ENCODE measurements at places on chromosomes 16 and 17.

DNA sequence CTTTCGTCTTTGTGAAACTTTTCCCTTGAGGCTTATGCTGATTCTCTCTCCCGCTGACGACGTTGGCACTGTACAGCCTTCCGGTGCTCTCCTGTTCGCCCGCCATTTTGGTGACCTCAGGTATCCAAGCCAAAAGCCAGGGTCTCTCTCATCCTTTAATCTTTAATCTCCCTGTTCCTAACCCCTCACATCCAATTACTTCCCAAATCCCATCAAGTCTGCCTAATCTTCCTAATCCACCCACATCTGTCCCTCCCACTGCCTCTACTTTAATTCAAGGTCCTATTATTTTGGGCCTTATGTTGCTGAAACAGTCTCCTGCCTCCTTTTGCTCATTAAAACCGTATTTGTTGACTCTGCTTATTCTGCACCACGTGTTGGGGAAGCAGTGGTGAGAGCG, 7.3 kb downstream of the WRAP53 start:
- no peak for DNase-seq

GRCh38 chr17:80986816-80987475, 4.7 kb upstream of the CHMP6 start:
- DNase-seq, result no peak

- DNase-seq, result no peak
These were observed 19.7 kb downstream of the CIITA start for GRCh38 chr16:10896723-10897122.

DNA sequence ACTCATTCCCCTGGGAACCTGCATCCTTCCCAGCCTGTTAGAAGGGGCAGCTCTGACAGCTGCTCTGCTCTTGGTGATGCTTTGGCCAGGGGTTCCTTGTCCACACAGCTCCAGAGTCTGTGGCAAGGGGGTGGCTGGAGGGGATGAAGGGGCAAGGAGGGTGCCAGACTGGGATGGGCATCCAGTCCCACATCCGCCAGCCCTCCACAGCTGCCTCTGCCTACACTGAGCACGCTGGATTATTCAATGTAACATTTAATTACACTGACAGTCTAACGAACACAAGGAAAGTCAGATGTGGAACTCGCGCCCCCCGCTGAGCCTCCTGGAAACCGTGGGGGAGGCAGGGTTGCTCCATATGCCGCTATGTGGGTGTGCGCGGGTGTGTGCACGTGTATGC, 101.1 kb downstream of the C16orf78 start:
- DNase-seq, result no peak

DNA sequence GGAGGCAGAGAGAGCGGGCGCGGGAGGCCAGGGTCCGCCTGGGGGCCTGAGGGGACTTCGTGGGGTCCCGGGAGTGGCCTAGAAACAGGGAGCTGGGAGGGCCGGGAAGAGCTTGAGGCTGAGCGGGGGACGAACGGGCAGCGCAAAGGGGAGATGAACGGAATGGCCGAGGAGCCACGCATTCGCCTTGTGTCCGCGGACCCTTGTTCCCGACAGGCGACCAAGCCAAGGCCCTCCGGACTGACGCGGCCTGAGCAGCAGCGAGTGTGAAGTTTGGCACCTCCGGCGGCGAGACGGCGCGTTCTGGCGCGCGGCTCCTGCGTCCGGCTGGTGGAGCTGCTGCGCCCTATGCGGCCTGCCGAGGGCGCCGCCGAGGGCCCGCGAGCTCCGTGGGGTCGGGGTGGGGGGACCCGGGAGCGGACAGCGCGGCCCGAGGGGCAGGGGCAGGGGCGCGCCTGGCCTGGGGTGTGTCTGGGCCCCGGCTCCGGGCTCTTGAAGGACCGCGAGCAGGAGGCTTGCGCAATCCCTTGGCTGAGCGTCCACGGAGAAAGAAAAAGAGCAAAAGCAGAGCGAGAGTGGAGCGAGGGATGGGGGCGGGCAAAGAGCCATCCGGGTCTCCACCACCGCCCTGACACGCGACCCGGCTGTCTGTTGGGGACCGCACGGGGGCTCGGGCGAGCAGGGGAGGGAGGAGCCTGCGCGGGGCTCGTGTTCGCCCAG, 1.2 kb upstream of the CBX4 start:
- DNase-seq, result peak; percentile 28

DNA sequence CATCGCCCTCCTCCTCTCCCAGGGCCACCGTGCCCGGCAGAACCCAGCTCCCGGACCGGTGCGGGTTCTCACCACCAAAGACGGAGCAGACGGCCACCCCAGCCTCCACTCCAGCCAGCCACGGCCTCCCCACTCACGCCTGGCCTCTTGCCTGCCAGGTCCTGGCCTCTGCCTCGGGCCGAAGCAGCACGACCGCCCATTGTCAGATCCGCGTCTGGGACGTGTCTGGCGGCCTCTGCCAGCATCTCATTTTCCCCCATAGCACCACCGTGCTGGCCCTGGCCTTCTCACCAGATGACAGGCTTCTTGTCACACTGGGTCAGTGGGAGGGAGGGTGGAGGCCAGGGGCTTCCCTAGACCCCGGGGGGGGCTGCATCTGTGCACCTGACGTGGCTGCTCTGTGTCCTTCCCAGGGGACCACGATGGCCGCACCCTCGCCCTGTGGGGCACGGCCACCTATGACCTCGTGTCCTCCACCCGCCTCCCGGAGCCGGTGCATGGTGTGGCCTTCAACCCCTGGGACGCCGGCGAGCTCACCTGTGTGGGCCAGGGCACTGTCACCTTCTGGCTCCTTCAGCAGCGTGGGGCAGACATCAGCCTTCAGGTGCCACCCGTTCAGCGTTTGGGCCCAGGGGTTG, 6.6 kb upstream of the RHOT2 start:
- DNase-seq, result no peak

- DNase-seq, result no peak
These were observed 4.9 kb upstream of the HIGD1B start for GRCh38 chr17:44842748-44843147.

- DNase-seq, result peak; percentile 1
These were observed 143.7 kb downstream of the ABCC12 start for GRCh38 chr16:48011878-48012658.

DNA sequence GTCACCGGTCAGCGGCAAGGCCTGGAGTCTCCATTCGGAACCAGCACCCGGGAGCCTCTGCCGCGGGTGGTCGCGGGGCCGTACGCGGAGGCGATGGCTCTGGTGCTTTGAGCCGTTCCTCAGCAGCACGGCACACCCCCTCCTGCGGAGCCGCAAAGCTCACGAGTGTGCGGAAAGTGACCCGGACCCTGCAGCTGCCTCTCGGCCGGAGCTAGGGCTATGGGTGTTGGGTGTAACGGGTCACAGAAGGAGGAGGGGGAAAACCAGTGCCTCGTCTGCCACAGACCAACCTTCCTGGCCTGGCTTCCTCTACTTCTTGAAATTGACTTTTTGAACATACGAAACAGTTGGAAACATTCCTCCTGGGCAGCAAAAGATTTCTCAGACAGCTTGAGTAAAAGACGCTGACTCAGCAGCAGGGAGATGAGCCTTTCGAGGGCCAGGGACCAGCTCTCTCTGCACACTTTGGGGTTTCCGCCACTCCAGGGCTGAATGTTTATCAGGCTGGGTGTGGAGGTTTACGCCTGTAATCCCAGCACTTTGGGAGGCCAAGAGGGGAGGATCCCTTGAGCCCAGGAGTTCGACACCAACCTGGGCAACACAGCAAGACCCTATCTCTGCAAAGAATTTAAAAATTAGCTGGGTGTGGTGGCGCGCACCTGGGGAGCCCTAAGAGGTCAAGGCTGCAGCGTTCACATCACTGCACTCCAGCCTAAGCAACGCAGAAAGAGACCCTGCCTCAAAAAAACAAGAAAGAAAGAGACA, 26.4 kb upstream of the PITPNA start:
- DNase-seq, result peak; percentile 20

DNA sequence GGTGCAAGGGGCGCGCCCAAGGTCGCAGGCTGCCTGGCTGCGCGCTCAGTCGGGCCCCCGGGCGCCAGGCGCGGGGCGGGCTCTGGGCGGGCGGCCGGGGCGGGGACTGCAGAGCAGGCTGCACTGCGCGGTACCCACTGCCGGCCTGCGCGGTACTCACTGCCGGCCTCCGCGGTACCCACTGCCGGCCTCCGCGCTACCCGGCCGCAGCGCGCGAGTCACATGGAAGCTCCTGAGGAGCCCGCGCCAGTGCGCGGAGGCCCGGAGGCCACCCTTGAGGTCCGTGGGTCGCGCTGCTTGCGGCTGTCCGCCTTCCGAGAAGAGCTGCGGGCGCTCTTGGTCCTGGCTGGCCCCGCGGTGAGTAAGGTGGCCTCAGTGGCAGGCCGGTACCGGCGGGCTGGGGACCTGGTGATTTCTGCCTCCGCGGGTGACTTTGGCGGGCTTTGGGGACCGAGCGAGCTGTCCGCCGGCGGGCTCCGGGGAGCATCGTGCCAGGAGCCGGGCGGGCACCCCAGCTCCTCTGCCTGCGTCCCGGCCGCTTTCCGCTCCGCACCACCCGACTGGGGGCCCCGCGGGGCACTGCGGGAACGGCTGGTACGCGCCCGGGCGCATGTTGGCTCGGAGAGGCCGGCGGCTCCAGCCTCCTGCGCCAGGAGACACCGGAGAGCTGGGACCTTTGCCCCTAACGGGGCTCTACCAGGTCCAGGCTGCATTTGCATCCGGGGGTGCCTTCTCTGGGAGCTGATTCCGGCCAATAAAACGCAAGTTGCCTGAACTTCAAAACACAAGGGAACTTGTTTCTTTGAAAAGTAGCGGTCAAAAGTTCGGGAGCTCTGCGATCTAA, at the start of gene SLC47A1:
SLC47A1 (plus strand) TSS at position 137 of the 844 bp plus-strand sequence; CDS start at position 223, 86 bp downstream.
- peak; percentile 19 for DNase-seq

- DNase-seq, result no peak
These were observed 591.4 kb downstream of the TP53TG3F start for GRCh38 chr16:34050787-34051320.

DNA sequence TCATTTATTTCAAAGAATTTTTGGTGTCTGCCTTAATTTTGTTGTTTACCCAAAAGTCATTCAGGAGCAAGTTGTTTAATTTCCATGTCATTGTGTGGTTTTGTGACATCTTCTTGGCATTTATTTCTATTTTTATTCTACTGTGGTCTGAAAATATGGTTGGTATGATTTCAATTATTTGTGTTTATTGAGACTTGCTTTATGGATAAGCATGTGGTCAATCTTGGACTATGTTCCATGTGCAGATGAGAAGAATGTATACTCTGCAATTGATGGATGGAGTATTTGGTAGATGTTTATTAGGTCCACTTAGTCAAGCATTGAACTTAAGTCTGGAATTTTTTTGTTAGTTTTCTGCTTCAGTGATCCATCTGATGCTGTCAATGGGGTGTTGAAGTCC, 383.0 kb downstream of the PMP22 start:
- DNase-seq, result no peak

GRCh38 chr17:35189291-35189690, 4.9 kb downstream of the SLC35G3 start:
- DNase-seq, result peak; percentile 7

GRCh38 chr16:76529120-76529519, 251.9 kb downstream of the CNTNAP4 start:
- no peak for DNase-seq

DNA sequence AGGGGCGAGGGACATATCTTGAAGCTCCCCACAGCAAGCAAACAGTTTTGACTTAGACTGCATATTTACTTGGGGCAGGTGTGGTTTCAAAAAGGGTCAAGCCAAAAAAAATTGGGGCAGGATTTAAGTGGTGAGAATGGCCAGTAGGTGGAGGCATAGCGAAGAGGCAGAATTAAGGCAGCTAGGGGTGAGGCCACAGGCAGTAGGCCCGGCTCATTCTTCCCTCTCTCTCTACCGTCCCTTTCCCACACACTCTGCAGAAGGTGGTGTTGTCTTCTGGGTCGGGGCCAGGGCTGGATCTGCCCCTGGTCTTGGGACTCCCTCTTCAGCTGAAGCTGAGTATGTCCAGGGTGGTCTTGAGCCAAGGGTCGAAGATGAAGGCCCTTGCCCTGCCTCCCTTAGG, 2.6 kb downstream of the SHBG start:
- DNase-seq, result peak; percentile 39

DNA sequence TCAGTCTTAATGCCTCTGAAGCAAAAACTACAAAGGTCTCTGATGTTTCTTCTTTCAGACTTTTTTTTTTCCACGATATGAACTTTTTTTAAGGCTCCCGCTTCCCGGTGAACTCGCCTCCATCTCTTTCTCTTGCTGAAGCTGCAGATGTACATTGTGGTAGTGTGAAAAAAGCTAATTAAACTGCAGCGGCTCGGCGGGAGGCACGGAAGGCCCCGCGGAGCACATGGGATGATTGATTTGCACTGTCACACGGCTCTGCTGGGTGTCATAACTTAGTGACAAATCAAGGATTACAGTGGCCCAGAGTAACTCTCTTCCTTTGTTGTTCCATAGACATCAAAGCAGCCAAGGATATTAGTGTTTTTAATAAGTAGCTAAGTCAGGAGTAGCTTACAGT, 196.3 kb downstream of the AXIN2 start:
- DNase-seq, result no peak

DNA sequence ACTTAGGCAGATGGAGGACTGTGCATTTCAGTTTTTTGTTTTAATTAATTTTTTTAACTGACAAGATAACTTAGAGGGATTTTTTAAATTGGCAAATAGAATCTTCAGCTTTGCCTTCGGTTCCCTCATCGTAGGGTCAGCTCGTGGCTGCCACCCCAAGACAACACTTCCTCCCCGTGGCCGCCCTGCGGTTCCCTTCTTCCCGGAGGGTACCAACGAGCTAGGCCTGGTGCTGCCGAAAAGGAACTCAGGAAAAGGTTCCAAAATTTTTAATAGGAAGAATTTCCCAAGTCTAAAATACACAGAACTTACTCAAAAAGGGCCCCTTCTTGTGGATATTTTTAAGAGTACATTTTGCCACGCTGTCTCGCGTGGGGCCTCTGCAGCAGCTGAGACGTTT, 210.4 kb upstream of the CHMP6 start:
- no peak for DNase-seq

DNA sequence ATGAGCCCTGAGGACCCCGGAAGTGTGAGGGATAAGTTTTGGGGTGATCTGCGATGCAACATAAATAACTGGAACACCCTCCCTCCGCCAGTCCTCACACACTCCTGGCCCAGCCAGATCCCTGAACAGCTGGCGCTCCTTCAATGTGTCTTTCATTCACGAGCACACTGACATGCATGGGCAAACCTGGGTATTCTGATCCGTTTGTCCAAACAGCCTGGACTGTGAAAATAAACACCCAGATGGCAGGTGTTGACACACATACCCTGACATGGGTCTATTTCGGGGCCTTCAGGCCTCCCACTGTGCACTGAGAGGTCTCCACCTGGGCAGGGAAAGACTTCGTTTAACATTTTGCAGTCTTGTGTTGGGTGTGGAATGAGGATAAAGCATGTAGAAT, 3.0 kb upstream of the CPNE2 start:
- no peak for DNase-seq

DNA sequence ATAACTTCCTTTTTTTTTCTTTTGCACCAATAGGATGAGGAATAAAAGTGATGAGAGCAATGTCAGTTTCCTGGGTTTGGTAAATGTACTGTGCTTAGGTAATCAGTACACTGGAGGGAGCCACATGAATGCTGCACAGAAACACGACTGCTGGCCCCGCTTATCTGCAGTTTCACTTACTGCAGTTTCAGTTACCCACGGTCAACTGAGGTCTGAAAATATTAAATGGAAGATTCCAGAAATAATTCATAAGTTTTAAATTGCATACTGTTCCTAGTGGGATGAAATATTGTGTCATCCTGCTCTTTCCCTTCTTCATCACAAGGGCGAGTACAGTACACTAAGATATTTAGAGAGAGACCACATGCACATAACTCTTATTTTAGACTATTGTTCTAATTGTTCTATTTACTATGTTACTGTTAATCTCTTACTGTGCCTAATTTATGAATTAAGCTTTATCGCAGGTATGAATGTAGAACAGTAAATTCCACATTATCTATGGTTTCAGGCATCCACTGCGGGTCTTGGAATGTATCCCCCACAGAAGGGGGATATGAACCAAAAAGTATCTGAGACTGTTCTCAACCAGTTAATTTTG, 6.4 kb upstream of the LGALS3BP start:
- peak; percentile 47 for DNase-seq
